ENCODE measurements at places on chromosomes 6 and 20. TPM values are rescaled to one million over a fixed set of nuclear protein-coding genes. Genes with fewer than 3 reads are reported as not detected.

GRCh38 chr20:61223121-61223520 is 28.9 kb upstream of the CDH4 start:
- DNase-seq: no peak

- no peak for DNase-seq
Measured at GRCh38 chr20:63565021-63565698, 8.9 kb downstream of the HELZ2 start.

CPXM1 gene
- total RNA-seq: 0.98 TPM

FHL5 gene
- not detected for total RNA-seq

GRCh38 chr6:6738922-6739716 is 150.6 kb downstream of the LY86 start:
- DNase-seq: no peak

AGPAT4 gene
- total RNA-seq: 1.4 TPM

TASP1 gene
- total RNA-seq: 11.7 TPM

DNA sequence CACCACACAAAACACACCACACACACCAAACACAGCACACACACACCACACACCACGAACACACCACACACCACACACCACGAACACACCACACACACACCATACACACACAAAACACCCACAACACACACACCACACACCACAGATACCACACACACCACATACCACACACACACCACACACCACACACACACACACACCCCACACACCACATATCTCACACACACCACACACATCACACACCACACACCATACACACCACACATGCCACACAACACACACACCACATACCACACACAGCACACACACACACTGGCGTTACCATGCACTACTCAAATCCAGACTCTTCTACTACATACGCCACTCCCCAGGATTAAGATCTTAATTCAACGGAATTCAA is 118.9 kb upstream of the THBS2 start:
- DNase-seq: no peak

- DNase-seq: no peak
Measured at GRCh38 chr20:38759106-38759505, 10.8 kb downstream of the ACTR5 start.

CENPQ gene
- total RNA-seq: 14.7 TPM

GRCh38 chr6:16336056-16336818 is 97.8 kb downstream of the GMPR start:
- DNase-seq: no peak

- DNase-seq: peak; percentile 76
Measured at GRCh38 chr20:16821211-16822089, 73.3 kb downstream of the OTOR start.

- DNase-seq: no peak
Measured at GRCh38 chr6:15364401-15365037, 118.7 kb downstream of the JARID2 start.

GRCh38 chr6:148455225-148455624 is 112.6 kb downstream of the SASH1 start:
- DNase-seq: no peak

- DNase-seq: no peak
Measured at GRCh38 chr6:3650959-3651697, 100.4 kb downstream of the PXDC1 start.

GRCh38 chr20:9081423-9081966 is 12.6 kb downstream of the PLCB4 start:
- DNase-seq: no peak

DNA sequence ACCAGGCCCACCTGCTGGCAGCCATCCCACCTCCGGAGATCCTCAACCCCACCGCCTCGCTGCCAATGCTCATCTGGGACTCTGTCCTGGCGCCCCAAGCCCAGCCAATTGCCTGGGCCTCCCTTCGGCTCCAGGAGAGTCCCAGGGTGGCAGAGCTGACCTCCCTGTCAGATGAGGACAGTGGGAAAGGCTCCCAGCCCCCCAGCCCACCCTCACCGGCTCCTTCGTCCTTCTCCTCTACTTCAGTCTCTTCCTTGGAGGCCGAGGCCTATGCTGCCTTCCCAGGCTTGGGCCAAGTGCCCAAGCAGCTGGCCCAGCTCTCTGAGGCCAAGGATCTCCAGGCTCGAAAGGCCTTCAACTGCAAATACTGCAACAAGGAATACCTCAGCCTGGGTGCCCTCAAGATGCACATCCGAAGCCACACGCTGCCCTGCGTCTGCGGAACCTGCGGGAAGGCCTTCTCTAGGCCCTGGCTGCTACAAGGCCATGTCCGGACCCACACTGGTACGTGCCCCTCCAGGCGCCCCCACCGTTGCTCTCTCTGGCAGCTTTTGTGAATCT is 1.1 kb downstream of the SNAI1 start:
- DNase-seq: no peak

SPATS1 gene
- total RNA-seq: 0.53 TPM

Measured in SK-MEL-5 (cell line).